ENCODE measurements at places on chromosomes 3 and 15.

GRCh38 chr3:30199096-30199759 is 407.2 kb upstream of the TGFBR2 start:
- peak; percentile 67 for DNase-seq

DNA sequence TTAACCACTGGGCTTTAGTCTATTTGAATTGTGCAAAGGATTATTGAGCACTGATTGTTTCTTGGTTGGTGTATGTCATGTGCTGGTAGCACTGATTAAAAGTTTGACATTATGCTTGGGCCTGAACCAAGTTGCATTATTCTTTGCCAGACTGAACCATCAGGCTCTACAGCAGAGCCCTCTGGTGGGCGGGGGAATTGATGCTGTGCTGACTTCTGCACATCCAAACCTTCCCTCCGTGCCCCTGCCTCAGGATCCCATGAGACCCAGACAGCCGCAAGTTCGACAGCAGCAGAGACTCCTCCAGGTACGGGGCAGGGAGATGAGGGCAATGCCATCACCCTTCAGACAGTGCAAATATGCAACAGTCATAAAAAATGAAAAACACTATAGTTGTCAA is 28.4 kb upstream of the P2RY12 start:
- no peak for DNase-seq

DNA sequence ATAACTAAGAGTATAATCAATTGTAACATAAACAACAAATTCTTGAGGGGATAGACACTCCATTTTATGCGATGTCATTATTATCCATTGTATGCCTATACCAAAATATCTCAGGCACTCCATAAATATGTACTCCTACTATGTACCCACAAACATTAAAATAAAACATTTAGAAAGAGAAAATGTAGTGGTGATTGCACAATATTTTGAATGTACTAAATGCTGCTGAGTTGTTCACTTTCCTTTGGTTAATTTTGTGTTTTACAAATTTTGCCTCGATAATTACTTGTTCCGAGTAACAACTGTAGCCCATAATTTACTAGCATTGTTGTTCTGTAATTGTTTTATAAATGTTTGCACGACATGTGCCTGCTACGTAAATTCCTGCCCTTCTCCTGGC is 131.3 kb downstream of the DCLK3 start:
- no peak for DNase-seq

- no peak for DNase-seq
Measured at GRCh38 chr15:90029024-90029423, 27.9 kb downstream of the ZNF710 start.

GRCh38 chr3:32121137-32121536 is 14.7 kb downstream of the GPD1L start:
- no peak for DNase-seq

- no peak for DNase-seq
Measured at GRCh38 chr3:18047052-18047451, 304.6 kb upstream of the TBC1D5 start.

GRCh38 chr3:59839283-59839682 is 789.5 kb upstream of the CFAP20DC start:
- no peak for DNase-seq

GRCh38 chr3:179743913-179744312 is 91.1 kb downstream of the USP13 start:
- DNase-seq = no peak
